IPS DF 6.9 (cell line): ENCODE measurements at places on chromosomes 7 and 10.

DNA sequence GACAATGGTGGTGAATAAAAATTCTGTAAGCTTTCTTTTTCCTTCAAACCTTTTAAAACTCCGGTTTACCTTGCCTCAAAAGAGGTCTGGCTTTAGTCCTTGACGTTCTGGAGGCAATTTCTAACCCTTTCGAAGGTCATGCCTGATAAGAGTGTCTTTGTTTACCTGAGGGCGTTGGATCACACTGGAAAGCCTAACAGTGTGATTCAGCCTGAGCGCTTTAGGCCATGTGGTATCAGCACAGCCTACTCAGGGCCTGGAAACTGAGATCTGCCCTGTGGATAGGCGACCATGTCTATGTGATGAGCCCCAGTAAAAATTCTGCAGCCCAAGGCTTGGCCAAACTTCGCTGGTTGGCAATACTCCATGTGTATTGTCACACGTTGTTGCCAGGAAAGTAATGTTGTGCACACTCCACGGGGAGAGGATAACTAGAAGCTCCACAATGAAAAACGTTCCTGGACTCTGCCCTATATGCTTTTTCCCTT lies 10.7 kb downstream of the CCDC6 start:
- no peaks in the 10 kb centered on the region for H3K36me3 ChIP-seq
- no peaks in the 10 kb centered on the region for H3K27me3 ChIP-seq
- peaks cover 6% of the 10 kb centered on the region; the same call in 1 of the 2 replicates for H3K4me1 ChIP-seq
- no peak for DNase-seq
- no peak overlapping the region for H3K27ac ChIP-seq

- DNase-seq: no peak
- H3K36me3 ChIP-seq: no peaks in the 10 kb centered on the region; the same call in 1 of the 2 replicates
- no peak overlapping the region for H3K27ac ChIP-seq
- peaks cover 7% of the 10 kb centered on the region for H3K4me1 ChIP-seq
- peaks cover 36% of the 10 kb centered on the region for H3K27me3 ChIP-seq
These were observed 967 bp downstream of the ELFN1 start for GRCh38 chr7:1670894-1671593.

DNA sequence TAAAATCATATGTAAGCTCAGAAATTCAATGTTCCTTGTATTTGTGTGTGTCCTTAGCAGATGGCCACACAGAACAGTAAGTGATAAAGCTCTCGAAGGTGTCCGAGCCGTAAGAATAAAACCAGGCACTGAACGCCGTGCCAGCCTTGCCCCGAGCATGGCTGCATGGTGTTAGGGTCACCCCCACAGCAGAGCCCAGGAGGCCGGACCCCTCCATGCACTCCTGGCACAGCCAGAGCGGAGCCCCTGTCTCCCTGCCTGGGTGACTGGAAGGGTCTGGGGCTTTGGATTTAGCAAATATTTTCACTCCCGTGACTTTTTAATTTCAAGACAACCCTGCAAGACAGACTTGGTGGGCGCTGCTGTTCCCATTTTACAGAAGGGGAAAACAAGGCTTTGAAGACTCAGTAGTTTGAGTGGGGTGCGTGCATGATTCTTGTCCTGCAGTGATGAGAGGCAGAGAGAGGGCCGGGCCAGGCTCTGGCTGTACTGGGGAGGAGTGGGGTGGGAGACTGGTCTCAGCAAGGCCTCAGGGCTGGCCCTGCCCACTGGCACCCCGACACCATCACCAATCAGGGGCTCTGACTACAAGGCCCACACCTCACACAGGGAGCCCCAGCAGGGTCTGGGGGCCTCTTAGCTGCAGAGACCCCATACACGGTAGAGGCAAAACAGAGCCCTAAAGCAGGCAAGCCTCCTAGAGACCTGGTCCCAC lies 39.4 kb downstream of the VIPR2 start:
- H3K4me3 ChIP-seq: no peak overlapping the region
- no peaks in the 10 kb centered on the region for H3K36me3 ChIP-seq
- no peak for DNase-seq
- H3K4me1 ChIP-seq: peaks cover 1% of the 10 kb centered on the region; the same call in 1 of the 2 replicates
- H3K27ac ChIP-seq: no peak overlapping the region
- no peaks in the 10 kb centered on the region for H3K27me3 ChIP-seq

GRCh38 chr10:29084681-29085307 lies 204.1 kb upstream of the LYZL1 start:
- no peaks in the 10 kb centered on the region for H3K4me1 ChIP-seq
- H3K27ac ChIP-seq: no peak overlapping the region
- no peaks in the 10 kb centered on the region for H3K27me3 ChIP-seq
- H3K36me3 ChIP-seq: no peaks in the 10 kb centered on the region
- DNase-seq: no peak
- no peak overlapping the region for H3K4me3 ChIP-seq

DNA sequence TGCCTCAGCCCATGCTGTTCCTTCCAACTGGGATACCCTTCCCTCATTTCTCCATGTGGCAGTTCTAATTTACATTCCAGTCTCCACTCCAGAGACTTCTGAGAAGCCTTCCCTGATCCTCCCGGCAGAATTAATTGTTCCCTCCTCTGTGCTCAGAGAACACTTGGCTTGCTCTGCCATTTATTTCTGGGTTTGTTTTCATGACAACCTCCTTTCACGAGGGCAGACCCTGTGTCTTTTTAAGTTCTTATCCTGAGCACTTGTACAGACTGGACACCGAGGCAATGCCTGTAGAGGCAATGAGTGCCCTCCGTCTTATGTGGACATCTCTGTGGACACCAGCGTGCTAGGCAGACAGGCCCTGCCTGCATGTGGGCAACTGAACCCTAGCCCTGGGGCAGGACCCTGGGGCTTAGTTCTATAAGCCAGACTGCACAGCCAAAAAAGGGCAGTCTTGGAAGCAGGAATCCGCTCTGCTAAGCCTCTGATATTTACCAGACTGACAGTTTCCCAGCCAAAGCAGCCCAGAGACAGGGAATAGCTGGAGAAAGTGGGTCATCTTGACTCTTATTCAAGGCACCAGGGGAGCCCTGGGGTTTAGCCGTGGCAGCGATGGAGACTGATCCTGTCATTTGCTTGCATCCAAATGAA lies 474.0 kb downstream of the RPS24 start:
- no peaks in the 10 kb centered on the region for H3K27me3 ChIP-seq
- H3K27ac ChIP-seq: no peak overlapping the region
- peaks cover 1% of the 10 kb centered on the region; the same call in 1 of the 2 replicates for H3K4me1 ChIP-seq
- no peak overlapping the region for H3K4me3 ChIP-seq
- H3K36me3 ChIP-seq: no peaks in the 10 kb centered on the region
- DNase-seq: no peak

- no peak overlapping the region for H3K27ac ChIP-seq
- H3K4me1 ChIP-seq: no peaks in the 10 kb centered on the region
- no peaks in the 10 kb centered on the region for H3K27me3 ChIP-seq
- H3K4me3 ChIP-seq: no peak overlapping the region
- no peaks in the 10 kb centered on the region for H3K36me3 ChIP-seq
These were observed 47.8 kb downstream of the STRA8 start for GRCh38 chr7:135281363-135281949.

GRCh38 chr7:111750878-111751277 lies 188.6 kb upstream of the IMMP2L start:
- no peak overlapping the region for H3K4me3 ChIP-seq
- DNase-seq: no peak
- no peak overlapping the region for H3K27ac ChIP-seq
- no peaks in the 10 kb centered on the region for H3K4me1 ChIP-seq

DNA sequence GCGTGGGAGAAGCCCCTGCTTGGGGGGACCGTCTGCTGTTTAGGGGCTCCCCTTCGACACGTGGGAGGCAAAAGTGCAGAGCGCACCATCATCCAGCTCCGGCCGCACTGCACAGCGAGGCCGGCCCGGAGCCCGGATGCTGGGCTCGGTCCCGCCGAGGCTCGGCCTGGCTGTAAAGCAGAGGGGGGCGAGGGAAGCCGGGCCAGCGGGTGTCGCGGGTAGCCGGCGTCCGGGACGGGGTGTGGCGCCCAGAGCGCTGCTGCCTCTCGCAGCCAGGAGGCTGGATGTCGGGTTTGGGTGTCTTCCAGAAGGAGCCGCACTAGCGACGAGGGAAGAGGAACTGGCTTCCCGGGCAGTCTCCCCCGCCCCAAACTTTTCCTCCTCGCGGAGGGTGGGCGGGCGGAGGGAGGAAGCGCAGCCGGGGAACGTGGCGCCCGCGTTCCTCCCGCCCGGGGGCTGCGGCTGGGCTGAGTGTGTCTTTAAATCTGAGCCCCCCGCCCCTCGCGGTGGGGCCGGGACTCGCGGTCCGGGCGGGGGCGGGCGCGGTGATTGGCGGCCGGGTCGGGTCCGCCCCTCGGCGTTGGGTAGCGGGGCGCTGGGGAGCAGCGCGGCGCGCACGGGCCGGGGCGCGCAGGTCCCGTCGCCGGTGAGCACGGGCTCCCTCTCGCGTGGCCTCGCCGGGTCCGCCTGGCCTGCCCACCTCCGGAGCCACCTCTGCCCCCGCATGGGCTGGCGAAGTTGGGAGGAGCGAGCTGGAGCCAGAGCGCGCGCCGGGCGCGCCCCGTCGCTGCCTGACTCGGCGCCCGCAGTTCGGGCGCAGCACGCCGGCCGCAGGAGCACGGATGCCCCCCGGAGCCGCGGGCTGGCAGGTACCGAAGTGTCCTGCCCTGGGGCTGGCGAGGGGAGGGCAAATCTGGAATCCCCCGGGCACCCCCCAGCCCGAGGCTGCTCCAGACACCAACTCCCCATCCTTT lies at the start of gene PALD1:
Gene PALD1, plus strand, starts transcription at position 577 of the 974 bp plus-strand sequence. CDS start 47,185 bp downstream, outside the sequence.
- no peak for DNase-seq
- no peaks in the 10 kb centered on the region for H3K27me3 ChIP-seq
- no peak within 1 kb of the TSS for H3K27ac ChIP-seq
- H3K4me1 ChIP-seq: peaks cover 15% of the 10 kb centered on the region

DNA sequence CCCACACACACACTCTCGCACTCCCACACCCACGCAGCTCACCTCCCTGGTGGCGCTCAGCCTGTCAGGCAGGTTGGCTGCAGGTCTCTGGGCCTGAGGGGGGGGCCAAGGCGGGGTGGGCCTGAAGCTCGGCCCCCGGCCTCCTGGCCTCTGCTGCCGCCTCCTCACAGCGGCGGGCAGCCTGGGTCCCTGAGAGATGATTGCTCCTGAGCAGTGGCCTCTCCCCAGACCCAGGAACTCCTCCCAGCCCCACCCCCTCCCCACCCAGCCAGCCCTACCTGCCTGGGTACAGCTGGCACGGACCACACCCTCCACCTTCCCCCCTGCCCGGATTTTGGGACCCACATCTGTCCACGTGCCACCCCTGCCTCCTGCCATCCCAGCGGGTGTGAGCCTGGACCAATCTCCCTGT lies 4.6 kb upstream of the TMEM184A start:
- peaks cover 1% of the 10 kb centered on the region; the same call in 1 of the 2 replicates for H3K4me1 ChIP-seq
- no peaks in the 10 kb centered on the region; the same call in 1 of the 2 replicates for H3K36me3 ChIP-seq

DNA sequence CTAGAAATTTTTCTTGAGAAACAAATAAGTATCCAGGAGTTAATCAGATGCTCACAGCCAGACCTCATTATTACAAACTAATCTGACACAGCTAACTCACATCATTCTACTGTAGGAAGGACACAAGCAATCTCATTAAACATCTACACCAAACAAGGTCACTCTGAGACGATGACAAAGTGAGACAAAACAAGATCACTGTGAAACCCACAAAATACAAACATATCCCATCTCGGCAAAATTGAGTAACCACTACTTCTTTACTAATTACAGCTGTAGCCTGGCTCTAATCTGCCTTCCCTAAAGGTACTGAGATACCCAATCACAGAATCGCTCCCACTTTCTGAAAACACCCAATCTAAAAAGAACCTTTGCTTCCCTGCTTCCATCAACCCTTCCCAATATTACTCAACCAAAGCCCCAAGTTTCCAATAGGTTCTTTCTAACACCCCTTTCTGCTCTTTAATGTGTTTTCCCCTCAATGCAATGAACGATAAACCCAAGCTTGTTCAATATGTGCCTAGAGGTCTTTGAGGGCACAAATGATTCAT lies 26.9 kb downstream of the CCDC6 start:
- no peak overlapping the region for H3K4me3 ChIP-seq
- no peak overlapping the region for H3K27ac ChIP-seq
- H3K36me3 ChIP-seq: no peaks in the 10 kb centered on the region
- H3K27me3 ChIP-seq: no peaks in the 10 kb centered on the region
- DNase-seq: no peak

- no peak overlapping the region for H3K4me3 ChIP-seq
- DNase-seq: no peak
- no peak overlapping the region for H3K27ac ChIP-seq
- H3K36me3 ChIP-seq: no peaks in the 10 kb centered on the region
- no peaks in the 10 kb centered on the region for H3K4me1 ChIP-seq
These were observed 19.5 kb downstream of the KCNMA1 start for GRCh38 chr10:77618117-77618516.

GRCh38 chr10:126734967-126735366 lies 64.5 kb upstream of the C10orf90 start:
- no peak overlapping the region for H3K27ac ChIP-seq
- H3K36me3 ChIP-seq: no peaks in the 10 kb centered on the region
- H3K4me1 ChIP-seq: no peaks in the 10 kb centered on the region
- no peaks in the 10 kb centered on the region for H3K27me3 ChIP-seq

DNA sequence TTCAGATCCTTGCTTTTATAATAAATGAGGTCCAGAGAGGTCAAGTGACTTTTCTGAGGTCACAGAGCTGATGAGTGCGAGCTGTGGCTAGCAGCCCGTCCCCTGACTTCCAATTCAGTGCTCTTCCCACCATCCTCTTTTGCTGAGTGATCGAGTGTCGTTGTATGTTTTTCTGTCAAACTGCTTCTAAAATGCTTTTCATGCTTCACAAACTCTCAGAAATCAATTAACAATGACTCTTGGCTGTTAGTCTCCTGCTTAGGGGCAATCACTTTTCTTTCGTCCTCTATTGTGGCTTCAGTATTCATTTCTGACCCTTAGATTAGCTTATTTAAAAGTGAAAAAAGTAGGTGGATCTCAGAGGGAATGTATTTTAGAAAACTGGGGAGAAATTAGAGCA lies 423.7 kb downstream of the DPP6 start:
- no peak overlapping the region for H3K27ac ChIP-seq
- no peaks in the 10 kb centered on the region for H3K36me3 ChIP-seq
- H3K4me1 ChIP-seq: no peaks in the 10 kb centered on the region
- no peak overlapping the region for H3K4me3 ChIP-seq
- no peaks in the 10 kb centered on the region for H3K27me3 ChIP-seq
- no peak for DNase-seq

GRCh38 chr7:151752816-151753595 lies 123.9 kb downstream of the PRKAG2 start:
- peaks cover 5% of the 10 kb centered on the region; the same call in 1 of the 2 replicates for H3K4me1 ChIP-seq
- DNase-seq: no peak
- no peaks in the 10 kb centered on the region for H3K27me3 ChIP-seq

DNA sequence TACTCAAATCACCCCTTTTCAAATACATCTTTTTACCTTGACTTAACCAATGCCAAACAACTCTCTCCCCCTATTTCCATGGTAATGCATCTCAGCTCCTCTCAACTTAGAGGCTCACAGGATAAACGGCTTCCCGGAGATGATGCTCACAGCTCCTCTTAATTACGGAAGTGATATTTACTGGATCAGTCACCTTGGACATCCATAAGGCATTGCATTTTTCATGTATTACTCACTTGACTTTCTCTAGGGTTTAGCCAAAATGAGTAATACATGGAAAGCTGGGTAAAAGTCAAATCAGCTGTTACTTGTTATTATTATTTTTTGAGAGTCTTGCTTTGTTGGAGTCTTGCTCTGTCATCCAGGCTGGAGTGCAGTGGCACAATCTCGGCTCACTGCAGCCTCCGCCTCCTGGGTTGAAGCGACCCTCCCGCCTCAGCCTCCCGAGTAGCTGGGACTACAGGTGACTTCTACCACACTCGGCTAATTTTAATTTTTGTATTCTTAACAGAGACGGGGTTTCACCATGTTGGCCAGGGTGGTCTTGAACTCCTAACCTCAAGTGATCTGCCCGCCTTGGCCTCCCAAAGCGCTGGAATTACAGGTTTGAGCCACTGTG lies 73.3 kb upstream of the RHEB start:
- H3K4me3 ChIP-seq: no peak overlapping the region
- no peaks in the 10 kb centered on the region for H3K27me3 ChIP-seq
- DNase-seq: no peak

GRCh38 chr7:46695051-46695708 lies 774.1 kb upstream of the IGFBP3 start:
- H3K27me3 ChIP-seq: no peaks in the 10 kb centered on the region
- H3K4me1 ChIP-seq: no peaks in the 10 kb centered on the region
- DNase-seq: no peak
- no peaks in the 10 kb centered on the region for H3K36me3 ChIP-seq
- no peak overlapping the region for H3K27ac ChIP-seq
